Mucosa of gallbladder (tissue), 1 donor: ENCODE measurements at places on chromosomes 5 and 9.

DNA sequence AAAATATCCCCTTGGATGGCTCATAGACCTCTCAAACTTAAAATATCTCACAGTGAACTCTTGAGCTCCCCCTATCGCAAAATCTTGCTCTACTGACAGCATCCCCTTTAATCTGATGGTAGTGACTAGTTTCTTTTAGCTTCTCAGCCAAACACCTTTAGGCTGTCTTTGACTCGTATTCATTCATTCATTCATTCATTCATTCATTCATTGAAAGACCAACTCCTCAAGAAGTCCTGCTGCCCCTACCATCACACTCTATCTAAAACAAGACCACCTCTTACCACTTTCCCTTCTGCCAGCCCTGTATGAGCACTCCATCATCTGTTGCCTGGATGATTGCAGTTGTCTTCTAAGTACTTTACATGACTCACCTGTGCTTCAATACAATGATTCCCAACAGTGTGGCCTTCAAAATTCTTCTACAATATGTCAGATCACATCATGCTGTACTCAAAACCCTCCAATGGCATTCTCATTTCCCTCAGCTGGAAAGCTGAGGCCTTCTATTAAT is 46.8 kb downstream of the ITGA2 start:
- no peak for DNase-seq

- DNase-seq = peak; percentile 5
Observed at GRCh38 chr5:569868-570361, 42.2 kb upstream of the CEP72 start.

- no peak for DNase-seq
Observed at GRCh38 chr9:25913806-25914205, 235.6 kb upstream of the TUSC1 start.

DNA sequence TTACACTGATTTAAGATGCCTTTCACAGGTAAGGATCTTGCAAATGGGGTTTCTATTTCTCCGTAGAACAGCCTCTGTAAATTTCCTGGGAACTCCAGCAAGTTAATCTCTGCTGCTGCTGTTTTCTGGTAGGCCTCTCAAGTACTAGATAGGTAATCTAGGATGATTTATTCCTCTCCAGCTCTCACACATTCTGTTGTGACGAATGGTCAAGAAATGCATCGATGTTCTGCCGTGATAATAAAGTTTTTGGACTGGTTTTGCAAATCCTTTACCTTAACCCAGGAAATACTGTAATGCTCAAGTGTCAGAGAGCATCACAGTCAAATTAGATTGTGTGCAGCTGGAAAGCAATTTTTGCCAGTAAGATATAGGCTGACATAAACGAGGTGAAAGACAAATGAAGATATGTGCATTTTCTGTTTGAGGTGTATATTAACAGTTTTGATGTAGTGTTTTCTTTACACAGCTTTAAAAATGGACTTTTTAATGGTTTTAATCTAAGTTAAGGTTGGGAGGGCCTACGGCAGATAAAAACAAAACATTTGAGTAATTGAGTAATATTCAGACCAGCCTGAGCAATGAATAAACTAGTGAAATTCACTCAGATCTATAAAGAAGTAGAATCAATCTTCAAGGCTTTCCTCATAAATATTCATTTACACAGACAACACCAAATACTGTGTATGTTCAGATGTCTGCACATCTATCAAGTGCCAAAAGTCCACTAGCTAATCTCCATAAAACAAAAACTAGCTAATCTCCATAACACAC is 300.6 kb upstream of the EDIL3 start:
- no peak for DNase-seq

GRCh38 chr5:5678909-5679308 is 256.4 kb downstream of the ICE1 start:
- no peak for DNase-seq
